ENCODE measurements at places on chromosomes 6 and 20.
A peak's percentile ranks its signal among the peaks of the same experiment; 100 is the strongest.

- no peak for DNase-seq
Measured at GRCh38 chr6:69867639-69867976, 1.3 kb downstream of the COL19A1 start.

DNA sequence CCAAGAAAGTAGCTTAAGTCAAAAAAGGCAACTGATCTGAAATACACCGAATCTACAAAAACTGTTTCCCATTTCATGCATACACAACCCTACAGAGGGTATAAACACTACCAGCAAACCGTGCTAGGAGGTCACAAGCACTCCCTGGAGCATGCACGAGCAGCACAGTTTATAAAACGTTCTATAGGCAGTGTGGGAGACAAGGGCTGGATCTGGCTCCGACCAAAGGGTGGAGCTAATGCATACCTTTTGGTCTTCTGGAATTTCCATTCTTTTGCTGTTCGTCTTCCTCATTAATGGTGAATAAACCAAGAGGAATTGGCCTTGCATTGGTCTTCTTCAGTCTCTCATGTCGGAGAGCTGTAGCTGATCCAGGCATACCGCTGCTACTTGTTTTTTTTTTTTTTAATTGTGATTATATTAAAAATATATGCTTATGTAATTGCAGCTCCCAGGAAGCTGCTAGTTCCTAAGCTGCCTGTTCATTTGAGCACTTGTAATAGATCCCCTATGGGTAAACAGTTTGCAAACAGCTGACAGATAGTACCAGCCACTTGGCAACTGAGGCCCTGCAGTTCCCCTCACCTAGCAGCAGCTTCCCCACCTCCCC lies 24.5 kb downstream of the MAP7 start:
- DNase-seq = peak; percentile 39

DNA sequence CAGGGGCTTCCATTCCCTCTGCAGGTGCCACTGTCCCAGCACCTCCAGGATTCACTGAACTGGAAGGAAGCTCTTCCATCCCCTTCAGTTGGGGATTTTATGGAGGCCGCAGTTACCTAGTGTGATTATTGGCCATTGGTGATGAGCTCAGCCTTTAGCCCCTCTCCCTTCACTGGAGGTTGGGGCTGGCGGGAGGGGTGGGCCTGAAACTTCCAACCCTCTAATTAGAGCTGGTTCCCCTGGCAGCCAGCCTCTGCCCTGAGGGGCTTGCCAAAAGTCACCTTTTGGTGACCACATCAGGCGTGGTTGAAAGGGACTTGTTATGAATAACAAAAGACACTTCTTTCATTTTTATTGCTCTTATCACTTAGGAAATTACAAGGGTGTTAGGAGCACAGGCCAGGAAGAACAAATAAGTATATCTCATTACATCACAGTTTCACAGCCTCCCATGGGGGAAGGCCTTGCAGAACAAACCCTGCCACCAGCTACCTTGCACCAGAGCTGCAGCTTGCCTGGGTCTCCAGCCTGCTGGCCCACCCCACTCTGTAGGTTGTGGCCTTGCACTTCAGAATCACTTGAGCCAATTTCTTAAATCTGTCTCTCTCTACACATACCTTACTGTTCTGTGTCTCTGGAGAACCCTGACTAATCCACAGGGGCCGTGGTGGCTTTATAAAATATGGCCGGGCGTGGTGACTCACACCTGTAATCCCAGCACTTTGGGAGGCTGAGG lies 5.0 kb downstream of the PYGB start:
- no peak for DNase-seq

DNA sequence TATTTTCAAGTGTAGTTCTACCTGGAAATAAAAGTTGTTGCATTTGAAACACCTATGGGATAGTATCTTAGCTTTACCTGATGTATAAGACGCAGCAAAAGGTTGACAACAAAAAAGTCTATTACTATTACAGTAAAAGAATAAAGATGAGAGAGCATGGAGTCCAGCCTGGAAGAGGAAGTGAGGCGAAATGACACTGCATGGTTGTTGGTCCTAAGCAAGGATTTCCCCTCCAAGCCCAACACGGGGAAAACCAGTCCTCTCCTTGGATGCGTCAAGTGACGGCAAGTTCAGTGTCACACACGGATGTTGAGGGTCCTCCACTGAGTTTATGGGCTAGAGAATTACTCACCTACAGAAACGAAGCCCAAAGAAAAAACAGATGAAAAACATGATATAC lies 51.7 kb downstream of the COL11A2 start:
- no peak for DNase-seq

- no peak for DNase-seq
Measured at GRCh38 chr6:159125951-159126352, 43.2 kb upstream of the FNDC1 start.

- no peak for DNase-seq
Measured at GRCh38 chr6:137518386-137518983, 24.3 kb upstream of the OLIG3 start.

DNA sequence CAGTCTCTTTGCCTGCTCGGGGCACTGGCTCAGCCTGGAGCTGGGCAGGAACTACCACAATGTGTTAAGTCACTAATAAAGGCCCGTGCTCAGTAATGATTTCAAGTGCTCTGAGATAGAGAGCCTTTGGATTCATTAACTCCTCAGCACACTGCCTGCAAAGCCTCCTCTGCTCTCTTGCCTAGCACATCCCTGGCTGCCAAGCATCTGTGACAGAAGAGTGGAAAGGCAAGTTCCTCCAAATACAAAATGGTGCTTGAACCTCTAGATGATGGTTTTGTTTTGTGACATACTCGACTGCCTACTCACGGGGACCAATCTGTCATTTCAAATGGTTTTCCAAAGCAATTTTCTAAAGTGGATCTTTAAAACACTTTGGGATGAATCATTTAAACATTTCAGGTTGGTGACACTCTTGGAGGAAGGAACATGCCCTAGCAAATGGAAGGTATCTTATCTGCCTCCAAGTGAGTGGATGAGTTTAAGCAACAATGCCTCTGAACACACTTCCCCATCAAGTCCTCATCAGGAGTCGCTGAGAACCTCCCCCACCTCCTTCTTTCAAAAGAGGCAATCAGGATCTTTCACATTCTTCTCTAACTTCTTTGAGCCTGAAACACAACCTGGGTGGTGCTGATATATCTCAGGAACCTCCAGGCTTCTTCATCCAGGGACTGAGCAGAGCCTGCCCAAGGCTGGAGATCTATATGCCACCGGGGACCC lies 35.8 kb downstream of the METTL24 start:
- DNase-seq = no peak

DNA sequence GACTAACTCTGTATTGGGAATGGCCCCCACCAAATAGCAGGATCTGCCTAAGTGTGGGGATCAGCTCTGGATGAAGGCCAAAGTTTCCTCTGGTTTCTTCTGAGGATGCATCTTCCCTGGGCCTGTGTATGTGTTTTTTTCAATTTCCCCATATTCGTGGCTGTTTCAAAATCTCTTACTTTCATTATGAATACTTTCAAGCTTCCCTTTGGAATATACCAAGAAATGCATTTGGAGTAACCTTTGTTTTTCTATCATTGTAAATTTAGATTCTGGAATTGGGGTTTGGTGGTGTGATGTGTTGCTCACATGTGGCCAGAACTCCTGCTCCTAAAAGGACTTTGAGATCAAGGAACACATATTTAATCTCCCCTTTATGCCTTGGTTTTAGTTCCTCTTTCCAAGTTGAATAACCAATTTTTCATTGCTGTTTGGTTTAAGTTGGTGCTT lies 8.4 kb downstream of the ENTPD6 start:
- no peak for DNase-seq

DNA sequence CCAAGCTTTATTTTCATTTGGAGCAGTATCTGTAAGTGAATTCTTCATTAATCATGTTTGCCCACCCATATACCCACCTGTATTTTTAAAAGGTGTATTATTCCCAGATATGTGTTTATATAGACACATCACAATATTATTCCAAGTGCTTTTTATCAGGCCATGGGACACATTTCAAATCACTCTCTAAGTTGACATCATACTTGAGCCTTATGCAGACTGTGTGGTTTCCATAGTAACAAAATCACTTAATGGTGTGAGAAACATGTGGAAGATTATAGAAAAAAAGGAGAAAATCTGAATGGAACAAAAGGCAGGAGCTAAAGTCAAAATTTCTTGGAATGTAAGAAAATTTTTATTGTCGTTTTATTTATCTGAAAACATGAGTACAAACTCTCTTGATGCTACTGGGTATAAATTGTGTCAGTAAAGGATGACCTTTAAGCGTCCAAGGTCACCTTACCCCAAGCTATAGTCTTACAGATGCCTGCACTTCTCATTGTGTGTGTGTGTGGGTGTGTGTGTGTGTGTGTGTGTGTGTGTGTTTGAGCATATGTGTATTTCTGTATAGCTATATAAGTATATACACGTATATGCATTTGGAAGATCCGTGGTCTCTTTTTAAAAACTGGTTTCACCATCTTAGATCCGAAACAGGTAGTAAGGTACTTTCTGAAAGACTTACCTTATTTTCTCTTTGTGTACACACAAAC lies 79.8 kb upstream of the CCN6 start:
- DNase-seq = no peak

DNA sequence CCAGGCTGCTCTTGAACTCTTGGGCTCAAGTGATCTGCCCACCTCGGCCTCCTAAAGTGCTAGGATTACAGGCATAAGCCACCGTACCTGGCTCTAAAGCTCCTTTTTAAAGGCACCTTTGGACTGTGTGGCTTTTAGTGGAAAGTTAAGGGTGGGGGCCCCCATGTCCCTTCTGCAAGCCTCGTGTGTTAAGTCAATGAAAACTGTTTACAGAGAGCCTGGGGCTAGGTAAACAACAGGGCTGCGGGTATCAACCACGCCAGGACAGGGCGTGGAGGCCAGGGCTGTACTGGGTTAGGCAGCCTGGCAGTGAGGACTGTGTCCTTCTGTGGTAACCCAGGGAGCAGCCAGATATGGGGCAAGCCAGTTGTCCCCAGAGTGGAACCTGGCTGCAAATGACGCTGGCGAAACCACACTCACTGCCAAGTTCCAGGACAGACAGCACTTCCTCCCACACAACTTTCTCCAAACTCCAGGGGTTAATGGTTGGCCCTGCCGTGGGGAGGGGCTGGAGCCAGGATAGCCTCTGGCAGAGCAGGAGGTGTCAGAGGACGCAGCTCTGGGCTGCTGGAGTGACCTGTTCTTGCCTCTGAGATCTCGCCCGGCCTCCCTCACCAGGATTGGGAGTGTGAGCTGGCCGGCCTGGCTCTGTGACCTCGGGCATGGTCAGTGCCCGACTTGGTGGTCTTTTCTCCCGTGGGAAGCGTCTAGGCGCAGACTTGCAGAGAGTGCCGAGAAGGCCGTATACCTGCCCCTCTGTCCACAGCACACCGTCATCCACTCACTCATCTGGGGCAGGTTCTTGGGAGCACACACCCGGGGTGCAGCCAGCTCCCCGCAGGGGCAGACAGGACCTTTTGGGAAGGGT lies 3.2 kb downstream of the SLC17A9 start:
- DNase-seq = no peak

DNA sequence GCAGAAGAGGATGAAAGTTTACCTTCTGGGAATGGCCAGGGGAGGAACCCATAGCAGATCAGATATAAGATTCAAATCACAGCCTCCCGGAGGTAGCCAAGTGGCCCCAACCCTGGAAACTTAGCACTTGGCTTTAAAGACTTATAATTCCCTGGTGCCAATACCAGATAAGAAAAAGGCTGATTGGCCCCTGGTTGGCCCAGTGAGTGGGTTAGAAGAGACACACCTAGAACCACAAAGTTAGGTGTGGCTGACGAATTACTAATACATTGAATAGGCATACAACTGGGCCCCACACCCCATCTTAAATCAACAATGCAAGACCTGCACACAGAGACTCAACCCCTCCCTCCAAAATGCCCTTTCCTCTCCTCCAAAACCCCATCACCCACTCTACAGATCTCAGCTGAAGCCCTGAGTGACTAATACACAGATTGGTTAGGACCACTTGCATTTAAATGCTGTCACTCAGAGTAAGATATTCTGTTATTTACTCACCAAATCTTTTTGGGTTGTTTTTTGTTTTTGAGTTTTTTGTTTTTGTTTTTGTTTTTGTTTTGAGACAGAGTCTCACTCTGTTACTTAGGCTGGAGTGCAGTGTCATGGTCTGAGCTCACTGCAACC lies 315.4 kb upstream of the JARID2 start:
- no peak for DNase-seq

DNA sequence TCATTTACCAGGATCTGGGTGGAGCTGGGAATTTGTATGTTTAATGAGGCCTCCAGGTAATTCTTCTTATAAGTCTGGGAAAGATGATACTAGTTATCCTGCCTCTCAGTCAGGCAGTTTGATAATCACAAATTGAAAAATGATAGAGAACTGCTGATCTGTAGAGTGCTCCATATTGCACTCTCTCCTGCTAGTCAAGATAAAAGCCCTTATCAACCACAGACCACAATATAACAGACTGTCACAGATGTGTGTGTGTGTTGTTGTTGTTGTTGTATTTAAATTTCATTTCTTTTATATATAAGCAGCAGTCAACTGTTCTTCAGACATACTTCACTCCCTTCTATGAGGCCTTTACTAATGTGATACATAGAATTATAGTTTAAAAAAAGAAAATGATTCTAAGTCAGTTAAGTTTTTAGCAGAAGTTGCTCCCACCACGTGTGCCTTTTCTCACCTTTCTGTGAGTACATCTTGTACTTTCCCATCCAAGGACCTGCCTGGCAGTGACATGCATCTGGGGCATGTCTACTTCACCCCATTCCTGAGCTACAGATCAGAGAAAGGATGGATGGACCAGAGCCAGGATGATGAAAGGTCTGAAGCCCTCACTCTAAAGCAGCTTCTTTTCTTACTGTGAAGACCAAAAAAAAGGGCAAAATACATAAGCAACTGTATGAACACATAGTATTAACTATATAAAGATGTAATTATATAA lies 29.8 kb downstream of the TENT5A start:
- DNase-seq = no peak

DNA sequence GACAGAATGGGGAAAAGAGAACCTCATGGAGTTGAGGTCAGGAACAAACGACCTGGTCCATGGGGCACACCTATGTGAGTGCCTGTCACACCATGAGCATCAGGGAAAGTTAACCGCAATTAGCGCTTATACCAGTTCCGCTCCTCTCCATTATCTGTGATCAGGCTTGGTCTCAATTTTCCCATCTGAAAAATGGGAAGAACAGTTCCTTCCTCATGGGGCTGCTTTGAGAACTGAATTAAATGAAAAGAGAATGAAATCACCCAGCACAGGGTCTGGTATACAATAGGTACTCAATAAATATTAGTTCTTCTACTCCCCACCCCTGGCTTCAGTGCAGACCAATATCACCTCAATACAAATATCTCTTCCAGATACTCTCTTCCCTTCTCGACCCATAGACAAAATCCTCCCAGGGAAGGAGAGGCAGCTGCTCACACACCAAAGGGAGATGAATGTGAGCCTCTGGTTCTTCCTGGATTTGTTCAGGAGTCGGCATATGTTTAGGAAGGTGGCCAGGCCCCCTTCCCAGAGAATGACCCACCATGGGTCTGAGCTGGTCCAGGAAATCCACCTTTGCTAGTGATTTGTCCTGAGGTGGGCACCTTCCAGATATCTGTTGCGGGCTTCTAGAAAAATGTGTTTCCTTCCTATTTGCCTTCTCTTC lies 2.4 kb upstream of the PTGIS start:
- DNase-seq = no peak

GRCh38 chr20:33993576-33994221 lies at the start of gene RALY:
TSS of gene RALY (plus strand) at chr20:33993911. CDS start at chr20:34072075, 78,164 bp downstream.
- no peak for DNase-seq
